ENCODE measurements at places on chromosomes 1 and 21.

DNA sequence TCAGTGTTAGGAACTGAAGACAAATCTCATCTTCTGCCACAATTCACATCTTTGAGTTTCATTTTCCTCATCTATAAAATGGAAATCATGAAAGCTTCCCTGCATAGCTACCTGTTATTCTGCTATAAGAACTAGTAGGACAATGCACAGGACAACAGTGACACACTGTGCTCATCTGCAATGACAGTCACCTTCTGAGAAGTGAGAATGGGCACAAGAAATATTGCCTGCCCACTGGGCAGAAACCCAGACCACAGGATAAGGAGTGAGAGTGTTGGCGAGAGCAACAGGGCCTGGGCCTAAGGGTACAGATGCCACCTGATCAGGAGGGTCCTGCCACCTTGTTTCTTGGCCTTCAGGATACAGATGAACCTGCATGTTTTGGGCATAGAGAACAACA is 23.3 kb upstream of the ARTN start:
- DNase-seq: no peak

- no peak for DNase-seq
These were observed 38.2 kb downstream of the BRINP3 start for GRCh38 chr1:190439447-190439846.

DNA sequence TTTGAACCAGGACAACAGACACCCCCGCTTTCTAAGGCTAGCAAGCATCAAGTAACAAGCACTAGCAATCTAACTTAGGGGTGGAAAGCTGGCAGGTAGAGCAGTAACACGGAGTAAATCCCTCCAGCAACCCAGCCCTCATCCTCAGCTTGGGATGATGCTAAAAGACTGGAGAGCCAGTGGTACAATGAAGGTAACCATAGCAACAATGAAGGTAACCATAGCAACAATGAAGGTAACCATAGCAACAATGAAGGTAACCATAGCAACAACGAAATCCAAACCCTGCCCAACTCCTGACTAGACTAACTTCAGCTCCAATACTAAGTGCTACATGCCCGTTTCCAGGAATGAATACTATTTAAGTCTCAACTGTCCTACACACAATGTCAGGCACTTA is 22.2 kb upstream of the EIF4G3 start:
- no peak for DNase-seq

DNA sequence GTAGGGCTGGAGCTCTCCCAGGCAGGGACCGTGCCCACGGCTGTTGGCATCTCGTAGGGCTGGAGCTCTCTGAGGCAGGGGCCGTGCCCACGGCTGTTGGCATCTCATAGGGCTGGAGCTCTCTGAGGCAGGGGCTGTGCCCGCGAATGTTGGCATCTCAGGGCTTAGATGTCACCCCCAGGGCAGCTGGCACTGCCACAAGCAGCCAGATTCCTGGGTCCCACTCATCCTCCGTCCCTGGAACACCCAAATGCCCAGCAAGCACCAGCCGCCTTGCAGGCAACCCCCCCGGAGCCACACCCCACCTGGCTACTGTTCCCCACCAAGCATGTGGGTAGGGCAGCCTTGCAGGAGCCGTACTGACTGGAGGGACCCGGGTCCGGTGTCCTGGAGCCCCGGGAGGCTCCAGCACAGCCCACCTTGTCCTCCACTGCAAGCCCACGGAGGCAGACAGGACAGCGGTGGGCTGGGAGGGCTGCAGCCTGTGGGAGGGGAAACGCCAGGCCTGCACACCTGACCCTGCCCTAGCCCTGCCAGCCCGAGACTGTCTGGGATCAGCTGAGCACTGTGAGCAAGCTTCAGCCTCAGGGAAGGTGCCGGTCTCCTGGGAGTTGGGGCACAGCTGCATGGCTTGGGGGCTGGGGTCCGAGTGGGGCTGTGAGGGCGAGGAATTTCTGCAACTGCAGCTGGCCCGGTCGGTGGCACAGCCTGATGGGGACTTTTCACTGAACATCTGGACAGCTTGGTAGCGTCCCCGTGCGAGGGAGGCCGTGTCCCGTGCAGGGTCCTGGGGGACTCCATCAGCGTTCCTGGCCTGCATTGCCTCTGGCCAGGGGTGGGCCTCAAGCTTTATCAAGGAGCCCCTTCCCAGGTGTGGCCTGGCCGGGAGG is 53.6 kb downstream of the COL18A1 start:
- DNase-seq: no peak

- no peak for DNase-seq
These were observed 56.8 kb downstream of the KCNAB2 start for GRCh38 chr1:6102532-6102845.

GRCh38 chr1:112472142-112472541 is 36.6 kb upstream of the WNT2B start:
- DNase-seq: no peak

DNA sequence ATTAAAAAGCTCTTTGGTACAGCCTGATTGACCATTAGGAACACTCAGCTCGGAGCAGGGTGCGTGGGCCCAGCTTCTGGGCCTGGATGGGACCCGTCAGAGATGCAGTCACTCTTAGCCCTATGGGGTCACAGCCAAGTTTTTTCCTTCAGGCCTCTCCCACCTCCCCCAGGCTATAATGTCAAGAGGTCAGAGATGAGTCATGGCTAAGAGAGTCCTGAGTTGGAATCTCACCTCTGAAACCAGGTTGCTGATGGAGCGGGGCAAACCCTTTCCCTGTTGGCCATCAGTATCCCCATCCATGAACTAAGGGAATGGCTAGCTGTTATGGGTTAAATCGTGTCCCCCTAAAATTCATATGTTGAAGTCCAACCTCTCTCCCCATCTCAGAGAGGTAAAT is 195.9 kb upstream of the POU3F1 start:
- no peak for DNase-seq

GRCh38 chr1:56074007-56074651 is 505.2 kb downstream of the PLPP3 start:
- no peak for DNase-seq

DNA sequence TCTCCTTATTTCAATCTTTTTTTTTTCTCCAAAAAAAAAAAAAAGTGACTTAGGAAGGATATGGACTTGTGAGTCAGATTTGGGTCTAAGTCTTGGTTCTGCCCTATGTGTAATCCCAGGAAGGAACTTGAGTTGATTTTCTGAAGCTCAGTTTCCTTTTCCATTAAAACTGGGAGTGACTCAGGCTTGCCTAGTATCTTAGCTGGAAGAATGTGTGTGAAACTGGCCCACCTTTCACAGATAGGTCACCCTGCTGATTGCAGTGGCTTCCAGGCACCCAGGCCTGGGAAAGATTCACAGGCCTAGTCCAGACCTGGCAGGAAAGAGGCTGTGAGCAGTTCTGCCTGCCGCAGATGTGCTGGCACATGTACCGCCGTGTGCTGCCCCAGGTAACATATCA is 218.3 kb upstream of the HOOK1 start:
- no peak for DNase-seq

- DNase-seq: no peak
These were observed 88.2 kb upstream of the SLC25A33 start for GRCh38 chr1:9451081-9451480.

GRCh38 chr1:57578099-57578498 is 154.2 kb upstream of the DAB1 start:
- no peak for DNase-seq

DNA sequence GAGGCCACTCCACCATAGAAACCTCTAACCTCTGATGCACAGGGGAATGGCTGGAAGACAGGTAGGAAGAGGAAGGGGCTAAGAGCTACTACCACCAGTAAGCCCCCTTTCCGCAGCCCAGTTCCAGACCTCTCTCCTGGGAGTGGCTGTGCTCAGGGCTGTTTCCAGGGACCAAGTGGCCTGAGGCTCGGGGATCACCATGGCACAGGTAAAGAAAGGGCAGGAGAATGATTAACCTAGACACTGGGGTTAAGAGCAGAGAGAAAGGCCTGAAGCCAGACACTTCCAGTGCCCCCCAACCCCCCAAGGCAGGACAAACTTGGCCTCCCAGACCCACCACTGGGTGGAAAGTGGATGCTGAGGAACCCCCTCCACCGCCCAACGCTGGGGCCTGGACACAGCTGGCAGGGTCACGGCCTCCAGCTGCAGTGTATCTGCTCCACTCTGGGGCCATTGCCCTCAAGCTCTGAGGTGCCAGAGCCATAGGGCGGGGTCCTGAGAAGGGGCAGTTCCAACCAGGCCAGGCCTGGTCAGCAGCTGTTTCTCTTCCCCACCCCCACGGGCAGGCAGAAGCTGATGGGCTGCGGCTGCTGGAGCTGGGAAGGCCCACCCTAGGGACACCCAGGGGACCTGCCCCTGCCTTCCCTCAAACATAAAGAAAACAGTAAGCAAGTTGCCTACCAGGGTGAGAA is 2.6 kb downstream of the TAGLN2 start:
- DNase-seq: no peak

DNA sequence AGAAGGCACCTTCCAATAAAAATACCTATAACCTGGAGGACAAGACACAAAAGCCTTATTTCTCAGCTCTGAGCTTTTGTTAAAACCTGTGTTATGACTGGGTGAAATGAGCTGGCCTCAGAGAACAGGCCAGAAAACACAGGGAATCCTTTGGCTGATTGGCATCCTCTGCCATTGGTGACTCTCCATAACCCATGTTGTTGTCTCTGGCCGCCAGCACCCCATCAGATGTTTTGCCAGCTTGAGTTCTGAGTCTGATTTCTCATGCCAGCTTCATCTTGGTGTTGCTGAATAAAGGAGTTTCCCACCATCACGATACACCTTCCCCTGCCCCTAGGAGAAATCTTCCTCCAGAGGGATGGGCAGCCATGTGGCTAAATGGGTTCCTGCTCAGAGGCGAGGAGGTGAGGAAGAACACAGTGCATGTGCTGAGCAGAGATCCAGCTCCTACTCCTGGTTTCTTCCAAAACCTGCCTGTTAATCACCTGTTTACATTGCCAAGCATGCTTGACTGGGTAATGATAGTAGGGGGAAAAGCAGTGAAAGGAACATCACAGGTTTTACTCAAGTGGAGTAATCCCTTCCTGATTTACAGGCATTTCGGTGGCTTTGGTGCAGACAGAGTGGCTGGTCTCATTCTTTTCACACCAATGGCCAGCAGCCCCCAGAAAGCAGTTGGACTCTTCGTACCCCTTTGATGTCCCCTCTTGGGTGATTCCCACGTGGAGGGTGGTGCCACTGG is 109.8 kb downstream of the ROR1 start:
- no peak for DNase-seq

DNA sequence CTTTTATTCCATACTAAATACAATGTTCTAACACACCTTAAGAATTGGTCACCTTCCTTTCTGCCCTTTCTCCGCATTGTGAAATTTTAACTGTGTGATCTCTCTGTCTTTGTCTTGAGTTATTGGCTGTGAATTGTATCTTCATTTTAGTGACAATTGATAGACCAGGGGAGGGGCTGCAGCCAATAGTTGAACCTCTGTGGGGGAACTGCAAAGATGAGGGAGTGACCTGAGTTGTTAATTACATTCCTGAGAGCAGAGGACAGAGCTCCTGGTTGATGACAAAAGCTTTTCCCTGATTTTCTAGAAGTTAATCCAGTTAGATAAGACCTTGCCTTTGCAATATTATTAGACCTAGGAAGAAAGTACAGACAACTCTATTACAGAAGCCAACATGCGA is 1535.7 kb downstream of the BRINP3 start:
- DNase-seq: no peak

DNA sequence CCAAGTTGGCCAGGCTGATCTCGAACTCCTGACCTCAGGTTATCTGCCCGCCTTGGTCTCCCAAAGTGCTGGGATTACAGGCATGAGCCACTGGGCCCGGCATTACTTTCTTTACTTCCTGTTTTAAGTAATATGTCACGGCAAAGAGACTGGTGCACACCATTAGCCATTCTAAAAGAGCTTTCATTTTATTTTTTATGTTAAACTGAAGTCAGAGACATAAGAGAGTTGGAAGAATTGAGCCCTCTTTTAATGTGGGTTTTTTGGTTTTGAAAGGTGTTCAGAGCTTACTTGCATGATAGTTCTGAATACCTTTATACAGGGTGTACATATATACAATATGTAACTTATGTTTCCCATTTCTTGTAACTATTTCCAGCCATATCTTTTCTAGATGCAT is 14.3 kb downstream of the CENPF start:
- no peak for DNase-seq

DNA sequence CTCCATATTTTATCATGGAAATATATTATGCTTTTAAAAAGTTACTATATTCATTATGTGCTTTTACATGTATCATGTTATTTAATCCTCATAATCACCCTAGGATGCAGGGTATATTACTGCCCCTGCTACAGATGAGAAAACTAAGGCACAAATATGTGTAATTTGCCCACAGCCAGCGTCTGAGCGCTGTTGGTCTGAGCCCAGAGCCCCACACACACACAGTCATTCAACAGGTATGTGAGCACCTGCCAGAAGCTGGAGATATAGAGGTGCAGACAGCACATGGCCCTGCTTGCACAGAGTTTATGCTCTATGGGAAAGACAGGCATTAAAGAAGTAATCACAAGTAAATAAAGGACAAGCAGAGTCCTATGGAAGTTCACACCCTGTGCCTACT is 49.8 kb upstream of the SEC16B start:
- no peak for DNase-seq

DNA sequence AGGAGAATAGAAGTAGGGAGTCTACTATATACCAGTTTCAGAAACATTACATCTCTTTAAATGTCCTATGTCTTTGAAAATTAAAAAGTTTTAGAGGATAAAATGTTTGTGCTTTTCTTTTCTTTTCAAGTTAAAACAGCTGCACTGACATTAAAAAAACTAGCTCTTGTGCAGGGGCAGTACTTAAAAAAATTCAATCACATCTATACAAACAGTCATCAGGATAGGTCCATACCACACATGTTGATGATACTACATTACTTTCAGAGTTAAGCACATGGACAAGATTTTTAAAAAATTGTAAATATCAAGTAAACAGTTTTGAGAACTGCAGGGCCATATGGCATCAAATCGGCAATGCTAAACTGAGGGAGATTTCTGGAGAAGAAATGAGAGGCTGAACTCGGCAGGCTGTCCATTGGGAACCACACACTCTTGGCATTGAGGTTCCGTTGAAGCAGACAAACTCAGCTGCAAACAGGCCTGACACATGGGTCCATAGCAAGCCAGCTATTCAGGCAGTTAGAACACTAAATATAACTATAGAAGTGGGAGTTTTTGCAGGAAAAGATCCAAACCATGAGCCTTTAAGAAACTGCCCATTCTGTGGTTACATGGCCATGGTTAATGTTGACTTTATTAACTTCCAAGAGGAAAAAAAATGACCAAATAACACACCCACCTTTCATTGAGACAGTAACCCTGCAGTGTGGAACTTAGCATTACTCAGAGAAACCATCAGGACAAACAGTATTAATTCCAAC is 84.5 kb upstream of the BCL10 start:
- no peak for DNase-seq

DNA sequence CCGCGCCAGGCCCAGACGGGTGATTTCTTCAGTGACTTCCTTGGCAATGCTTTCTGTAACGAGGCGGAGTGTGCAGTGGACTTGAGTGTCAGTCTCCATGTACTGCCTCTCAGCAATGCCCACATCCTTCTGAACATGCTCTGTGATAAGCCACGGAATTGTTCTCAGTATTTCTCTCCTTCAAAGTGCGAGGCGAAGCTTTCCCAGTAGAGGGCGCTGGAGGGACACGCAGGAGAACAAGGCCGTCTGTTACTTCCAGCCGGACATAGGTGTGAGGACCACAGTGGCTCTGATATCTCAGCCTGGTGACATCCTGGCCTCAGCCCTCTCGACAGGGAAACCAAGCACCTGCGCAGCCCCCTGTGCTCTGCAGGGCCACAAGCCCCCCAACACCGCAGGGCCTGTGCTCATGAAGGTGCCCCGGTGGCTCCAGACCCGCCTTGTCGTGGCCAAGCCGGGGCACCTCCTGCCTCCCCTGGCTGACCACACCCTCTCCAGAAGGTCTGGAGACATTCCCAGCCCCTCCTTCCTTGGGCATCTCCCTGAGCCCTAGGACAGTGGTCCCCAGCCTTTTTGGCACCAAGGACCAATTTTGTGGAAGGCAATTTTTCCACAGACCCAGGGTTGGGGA is 46.1 kb upstream of the BACE2 start:
- DNase-seq: peak; percentile 24

All from CD4-positive, alpha-beta T cell treated with Interleukin-12 subunit alpha and Interleukin-12 subunit beta, for 1 hour (primary cell).